Germinal center (tissue), 1 donor: ENCODE measurements at places on chromosomes 2 and 18.

DNA sequence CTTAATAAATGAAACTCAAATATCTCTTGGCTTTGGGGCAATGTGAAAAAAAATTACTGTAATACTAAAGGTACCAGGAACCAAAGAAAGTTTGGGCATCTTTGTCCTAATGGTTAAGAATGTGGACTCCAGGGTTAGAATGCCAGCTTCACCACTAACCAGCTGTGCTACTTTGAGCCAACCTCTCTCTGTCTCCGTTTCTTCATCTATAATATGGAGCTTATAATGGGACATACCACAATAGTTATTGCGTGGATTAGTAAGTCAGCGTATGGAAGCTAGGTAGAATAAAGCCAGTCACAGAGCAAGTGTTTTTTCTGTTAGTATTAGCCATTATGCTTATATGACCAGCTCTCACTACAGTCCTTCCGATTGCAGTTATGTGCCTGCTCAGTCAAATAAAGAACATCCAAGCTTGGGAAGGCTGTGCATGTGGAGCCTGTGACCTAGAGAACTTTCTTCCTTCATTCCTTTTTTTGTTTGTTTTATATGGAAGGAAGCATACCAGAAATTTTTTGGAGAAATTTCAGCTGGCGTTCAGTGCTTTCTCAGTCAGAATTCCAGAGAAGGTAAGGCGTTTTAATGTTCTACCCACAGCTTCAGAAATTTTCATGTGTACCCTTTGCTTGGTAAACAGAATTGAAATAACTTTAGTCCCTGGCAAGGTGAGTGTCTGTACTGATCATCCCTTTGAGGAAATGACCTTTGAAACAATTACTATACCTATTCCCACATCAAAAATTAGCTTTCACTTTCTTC is 114.0 kb upstream of the RND3 start:
- no peak for DNase-seq

DNA sequence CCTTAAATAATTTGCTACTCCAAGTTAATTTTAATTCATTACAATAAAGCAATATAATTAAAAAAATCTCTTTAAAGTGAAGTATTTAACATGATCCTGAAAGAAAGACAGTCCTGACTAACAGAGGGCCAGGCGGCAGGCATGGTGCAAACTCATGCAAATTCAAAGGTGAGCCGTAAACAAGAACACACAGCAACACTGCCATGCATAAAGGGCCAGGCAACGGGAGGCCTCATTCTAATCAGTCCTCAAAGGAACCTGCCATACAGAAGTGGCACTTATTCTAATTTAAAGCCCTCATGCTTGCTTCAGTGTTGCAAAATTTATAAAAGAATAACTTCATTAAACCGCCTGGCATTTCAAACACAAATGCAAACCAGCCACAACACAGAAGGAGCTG is 277.0 kb downstream of the ZNF521 start:
- DNase-seq = no peak

DNA sequence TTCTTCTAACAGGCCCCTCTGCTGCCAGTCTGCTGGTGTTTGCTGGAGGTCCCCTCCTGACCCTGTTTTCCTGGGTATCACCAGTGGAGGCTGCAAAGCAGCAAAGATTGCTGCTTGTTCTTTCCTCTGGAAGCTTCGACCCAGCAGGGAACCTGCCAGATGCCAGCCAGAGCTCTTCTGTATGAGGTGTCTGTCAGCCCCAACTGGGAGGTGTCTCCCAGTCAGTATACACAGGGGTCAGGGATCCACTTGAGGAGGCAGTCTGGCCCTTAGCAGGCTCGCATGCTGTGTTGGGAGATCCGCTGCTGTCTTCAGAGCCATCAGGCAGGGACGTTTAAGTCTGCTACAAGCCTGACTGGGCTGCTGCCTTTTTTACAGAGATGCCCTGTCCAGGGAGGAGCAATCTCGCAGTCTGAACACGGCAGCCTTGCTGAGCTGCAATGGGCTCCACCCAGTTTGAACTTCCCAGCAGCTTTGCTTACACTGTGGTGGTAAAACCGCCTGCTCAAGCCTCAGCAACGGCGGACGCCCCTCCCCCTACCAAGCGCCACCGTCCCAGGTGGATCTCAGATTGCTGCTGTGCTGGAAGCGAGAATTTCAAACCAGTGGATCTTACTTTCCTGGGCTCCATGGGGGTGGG is 29.9 kb downstream of the CHCHD5 start:
- no peak for DNase-seq

DNA sequence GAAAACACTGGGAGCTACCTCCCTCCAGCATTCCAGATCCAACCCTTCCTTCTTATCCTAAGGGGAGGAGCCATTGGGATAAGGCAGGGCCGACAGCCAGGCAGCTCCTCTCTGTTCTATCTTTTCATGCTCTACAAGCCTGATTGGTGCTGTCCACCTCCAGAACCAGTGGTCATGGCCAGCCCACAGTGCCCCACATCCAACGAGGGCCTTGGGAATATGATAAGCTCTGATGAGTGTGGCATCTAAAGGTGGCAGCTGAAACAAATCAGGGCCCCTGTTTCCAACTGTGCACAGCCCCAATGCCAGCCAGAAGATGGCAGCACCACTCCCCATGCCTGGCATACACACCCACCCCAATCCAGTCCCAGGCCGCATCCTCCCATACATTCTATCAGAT is 329.3 kb downstream of the C1D start:
- peak; percentile 47 for DNase-seq

- no peak for DNase-seq
Observed at GRCh38 chr18:49638891-49639557, 77.2 kb downstream of the LIPG start.

GRCh38 chr2:96608469-96609455 is 29.4 kb downstream of the KANSL3 start:
- no peak for DNase-seq

DNA sequence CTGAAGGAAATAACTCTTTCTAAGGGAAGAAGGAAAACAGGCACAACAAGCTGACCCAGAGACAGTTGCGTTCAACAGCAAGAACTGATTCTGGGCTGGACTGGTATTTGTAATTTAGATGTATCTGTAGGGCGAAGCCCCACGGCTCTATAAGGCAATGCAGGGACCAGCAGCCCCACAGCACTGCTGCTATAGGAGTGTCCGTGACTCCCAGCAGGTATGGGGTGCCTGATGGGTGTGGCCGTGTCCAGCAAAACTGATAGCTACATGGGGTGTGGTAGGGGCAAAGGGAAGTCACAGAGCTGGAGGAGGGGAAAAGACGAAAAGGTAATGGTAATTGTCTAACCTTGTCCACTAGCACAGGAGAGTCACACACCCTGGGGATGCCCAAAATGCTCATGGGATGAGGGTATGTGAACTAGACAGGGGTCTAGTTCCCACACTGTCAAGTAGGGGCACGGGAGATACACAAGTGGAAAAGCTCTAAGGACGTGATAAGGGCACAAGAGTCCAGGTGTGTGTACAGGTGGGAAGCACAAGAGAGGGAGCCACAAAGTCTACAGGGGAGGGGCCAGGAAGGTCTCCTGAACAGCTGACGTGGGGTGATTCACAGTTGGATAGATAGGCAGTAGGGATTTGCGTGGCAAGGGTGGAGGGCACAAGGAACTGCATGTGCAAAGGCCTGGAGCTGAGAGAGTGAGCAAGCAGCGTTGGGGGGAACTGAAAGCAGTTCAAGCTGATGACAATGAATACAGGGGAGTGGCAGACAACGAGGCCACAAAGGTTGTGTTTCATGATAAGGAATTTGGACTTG is 48.5 kb upstream of the ASPRV1 start:
- no peak for DNase-seq

- DNase-seq = no peak
Observed at GRCh38 chr2:236045251-236046235, 122.6 kb downstream of the GBX2 start.

GRCh38 chr2:233041722-233042323 is 9.4 kb downstream of the NEU2 start:
- DNase-seq = no peak

GRCh38 chr2:164754157-164755093 is 87.2 kb downstream of the COBLL1 start:
- DNase-seq = peak; percentile 44

DNA sequence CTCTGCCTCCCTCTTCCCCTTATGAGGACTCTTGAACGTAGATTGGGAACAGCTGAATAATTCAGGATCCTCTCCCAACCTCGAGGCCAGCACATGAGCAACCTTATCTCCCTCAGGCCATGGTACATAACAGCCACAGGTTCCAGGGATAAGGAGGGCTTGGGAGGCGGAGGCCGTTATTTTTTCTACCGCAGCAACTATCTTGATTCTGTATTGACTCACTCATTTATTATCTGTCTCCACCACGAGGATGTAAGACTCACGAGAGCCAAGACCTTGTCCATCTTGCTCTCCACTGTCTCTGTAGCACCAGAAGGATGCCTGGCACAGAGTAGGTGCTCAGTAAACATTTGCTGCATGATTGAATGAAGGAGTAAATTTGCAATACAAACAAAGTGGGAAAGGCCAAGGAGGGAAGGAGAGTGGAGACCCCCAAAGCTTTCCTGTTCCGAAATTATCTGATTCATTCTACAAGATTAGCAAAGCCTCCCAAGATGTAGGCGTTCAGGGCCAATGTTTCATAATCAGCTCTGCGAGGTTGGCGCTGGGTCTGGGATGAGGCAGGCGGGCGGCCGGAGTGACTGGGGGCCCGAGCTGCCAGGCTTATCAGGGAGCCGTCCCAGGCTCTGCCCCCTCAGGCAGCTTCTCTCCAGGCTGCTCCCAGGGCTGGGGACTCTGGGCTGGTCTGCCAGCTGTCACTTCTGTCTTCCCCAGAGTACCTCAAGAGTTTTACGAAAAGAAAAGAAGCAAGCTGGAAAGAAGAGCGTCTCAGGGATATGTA is 31.6 kb downstream of the INPP5D start:
- no peak for DNase-seq

DNA sequence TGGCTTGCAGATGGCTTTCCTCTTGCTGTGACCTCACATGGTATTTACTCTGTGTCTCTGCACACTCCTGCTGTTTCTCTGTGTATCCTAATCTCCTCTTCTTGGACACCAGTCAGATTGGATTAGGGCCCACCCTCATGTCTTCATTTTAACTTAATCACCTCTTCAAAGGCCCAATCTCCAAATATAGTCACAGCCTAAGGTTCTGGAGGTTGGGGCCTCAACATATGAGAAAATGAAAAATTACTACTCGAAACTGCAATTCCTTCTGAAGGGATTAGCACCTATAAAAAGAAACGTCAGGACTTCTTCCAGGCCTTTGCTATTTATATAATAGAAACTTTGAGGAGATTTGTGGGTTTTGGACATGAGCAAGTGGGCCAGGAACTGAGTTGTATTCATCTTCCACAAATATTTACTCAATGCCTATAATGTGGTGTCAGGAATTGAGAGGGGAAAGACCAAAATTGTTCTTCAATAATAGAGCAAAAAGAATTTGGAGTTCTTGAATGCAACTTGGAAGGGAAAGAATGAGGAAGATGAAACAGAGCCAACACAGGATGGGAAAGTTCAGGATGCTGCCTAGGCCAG is 270.0 kb upstream of the FN1 start:
- DNase-seq = no peak

- no peak for DNase-seq
Observed at GRCh38 chr2:150479075-150479915, 8.2 kb downstream of the RND3 start.

DNA sequence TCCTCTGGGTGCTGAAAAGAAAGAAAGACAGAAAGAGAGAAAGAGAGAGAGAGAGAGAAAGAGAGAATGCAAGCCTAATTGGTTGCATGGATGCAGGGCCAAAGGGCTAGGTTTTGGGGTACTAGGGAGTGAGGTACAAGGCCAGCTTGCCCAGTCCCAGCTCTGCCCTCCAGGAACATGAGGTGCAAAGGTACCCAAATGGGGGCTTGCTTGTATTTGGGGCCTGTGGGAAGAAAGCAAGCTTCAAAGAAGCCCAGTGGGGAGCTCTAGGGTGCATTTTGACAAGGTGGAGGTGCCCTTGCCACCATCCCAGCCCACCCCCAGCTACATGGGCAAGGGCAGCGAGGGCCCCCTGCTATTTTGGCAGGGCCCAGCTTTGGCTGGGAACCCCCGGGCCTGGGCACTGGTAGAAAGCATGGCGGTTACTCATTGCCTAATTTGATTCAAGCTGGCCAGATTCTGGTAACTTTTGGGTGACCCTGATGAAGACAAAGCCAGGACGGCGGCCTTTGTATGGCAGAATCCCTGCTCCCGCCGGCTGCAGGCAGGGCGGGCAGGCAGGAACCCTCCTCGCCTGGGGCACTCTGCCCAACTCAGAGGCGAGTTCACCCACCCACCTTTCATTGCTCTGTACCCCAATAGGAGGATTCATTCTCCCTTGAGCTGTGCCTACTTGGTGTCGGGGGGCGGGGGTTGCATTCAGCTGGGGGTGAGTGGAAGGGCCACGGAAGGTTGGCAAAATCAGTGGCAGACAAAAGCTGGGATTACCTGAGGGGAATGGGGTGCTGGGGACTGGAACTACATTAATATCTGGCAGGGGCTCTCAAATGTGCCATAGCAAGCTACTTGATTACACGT is 537 bp upstream of the HOXD4 start:
- no peak for DNase-seq

DNA sequence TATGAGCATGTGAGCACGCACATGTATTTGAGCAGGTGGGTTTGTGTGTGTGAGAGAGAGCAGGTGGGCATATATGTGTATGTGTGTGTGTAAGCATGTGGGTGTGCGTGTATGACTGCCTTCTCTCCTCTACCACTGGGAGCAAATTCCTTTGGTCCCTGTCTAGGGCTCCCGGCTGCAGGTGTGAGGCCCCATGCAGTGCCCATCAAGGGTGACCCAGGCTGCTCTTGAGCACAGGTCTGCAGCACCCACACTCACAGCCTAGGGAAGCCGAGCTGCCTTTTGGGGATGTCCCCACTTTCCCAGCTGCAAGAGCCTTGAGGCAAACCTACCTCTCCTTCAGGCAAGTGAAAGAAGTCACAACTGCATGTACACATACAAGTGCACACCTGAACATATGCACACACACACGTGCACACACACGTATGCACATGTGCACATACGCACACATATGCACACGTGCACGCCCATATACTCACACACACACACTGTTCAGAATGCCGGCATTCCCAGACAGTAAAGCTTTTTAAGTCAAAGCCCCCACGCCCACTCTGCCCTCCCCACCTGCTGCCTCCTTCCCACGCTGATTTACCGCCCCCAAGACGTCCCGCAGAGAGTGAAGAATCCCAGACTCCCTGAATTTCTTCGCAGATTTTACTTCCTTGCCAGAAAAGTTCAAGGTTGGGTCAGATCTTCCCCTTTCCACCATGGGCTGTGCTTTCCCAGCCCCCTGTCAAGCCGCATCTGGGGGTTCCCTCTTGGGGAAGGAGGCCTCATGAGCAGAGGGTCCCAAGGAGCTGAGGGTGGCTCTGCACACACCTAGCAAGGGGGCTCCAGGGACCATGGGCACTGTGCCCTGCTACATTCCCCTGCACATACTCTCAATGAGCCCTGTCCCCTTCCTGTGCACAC is 170.6 kb downstream of the TWIST2 start:
- no peak for DNase-seq

DNA sequence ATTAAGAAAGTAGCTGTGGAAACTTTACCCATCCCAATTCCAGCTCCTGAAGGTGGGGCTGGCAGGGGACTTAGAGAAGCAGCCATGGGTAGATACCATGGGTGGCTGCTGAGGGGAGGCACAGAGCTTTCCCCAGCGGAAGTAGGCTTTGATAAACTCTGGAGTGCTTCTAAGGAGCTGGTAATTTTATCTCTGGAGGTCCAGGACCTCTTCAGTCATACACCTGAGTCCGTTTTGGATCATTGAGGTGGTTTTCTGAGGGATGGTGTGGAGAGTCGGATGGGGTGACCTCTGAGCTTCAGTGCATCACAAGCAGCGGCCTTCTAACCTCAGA is 36.7 kb upstream of the BMP10 start:
- DNase-seq = peak; percentile 12

- DNase-seq = no peak
Observed at GRCh38 chr18:71529703-71530303, 1014.3 kb downstream of the CBLN2 start.
